ENCODE measurements at places on chromosomes 7 and 10.

DNA sequence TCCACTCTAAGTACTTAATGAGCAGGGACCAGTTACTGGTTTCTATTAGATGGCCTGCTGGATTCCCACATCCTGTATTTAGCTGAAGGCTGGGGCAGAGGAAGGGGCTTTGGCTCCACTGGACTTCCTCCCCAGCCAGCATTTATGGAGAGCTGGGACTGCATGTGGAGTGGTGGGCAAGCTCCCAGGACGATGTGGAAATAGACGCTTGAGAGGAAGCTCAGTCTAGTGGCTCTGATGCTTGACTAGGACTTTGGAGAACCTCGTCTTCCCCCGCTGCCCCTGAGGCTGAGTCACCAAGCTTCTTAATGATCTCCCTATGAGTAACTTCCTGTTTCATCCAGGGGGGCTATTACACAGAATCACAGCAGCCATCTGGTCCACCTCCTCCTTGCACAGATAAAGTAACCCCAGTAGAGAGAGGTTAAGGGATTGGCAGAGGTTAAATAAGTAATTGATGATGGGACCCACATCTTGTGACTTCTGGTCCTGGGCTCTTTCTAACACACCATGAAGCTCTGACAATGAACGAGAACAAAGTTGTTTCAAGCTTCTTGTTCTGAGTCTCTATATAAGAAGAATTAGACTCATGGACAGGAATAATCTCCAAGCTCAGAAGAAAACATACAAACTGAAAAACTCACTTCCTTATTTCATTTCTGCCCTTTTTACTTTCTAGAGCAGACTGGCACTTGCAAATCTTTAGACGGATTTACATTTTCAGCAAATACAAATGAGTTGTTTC lies 126.2 kb downstream of the PRPF18 start:
- DNase-seq = no peak

GRCh38 chr7:89385411-89385810 lies 589.9 kb upstream of the TEX47 start:
- no peak for DNase-seq

- no peak for DNase-seq
Observed at GRCh38 chr7:95430864-95431263, 4.0 kb downstream of the PON2 start.

- no peak for DNase-seq
Observed at GRCh38 chr10:93456480-93456879, 25.7 kb downstream of the MYOF start.

- no peak for DNase-seq
Observed at GRCh38 chr7:47601881-47602249, 20.0 kb upstream of the TNS3 start.

DNA sequence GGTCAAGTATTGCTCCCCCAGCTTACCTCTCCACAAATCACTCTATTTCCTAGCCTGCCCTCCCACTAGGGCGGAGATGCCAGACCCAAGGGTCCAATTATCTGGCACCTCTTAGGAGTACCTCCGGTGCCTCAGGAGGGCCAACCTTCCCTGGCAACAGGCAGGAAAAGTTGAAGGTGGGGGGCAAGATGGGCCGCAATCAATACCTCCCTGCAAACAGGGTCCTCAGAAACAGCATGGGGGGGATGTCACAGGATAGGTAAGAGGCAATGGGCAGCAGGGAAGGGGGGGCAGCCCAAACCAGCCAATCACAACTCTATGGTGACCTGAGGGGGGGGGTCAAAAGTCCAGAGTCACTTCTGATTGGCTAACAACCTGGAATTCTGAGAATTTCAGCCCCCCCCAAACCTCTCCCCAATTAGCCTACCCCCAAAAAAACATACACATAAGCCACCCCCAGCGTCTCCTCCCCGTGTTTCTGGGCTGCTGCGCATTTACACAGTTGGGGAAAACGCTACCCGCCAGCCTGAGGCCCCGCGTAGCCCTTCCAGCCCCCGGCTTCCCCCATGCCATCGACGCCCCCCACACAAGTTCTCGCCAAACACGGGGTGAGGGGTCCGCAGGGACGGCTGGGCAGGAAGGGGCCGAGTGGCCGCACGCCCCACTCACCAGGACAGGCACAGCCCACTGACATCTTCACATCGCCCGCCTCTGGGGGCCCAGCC lies 589 bp downstream of the LDB1 start:
- no peak for DNase-seq

- no peak for DNase-seq
Observed at GRCh38 chr10:82319562-82319961, 444.6 kb downstream of the NRG3 start.

DNA sequence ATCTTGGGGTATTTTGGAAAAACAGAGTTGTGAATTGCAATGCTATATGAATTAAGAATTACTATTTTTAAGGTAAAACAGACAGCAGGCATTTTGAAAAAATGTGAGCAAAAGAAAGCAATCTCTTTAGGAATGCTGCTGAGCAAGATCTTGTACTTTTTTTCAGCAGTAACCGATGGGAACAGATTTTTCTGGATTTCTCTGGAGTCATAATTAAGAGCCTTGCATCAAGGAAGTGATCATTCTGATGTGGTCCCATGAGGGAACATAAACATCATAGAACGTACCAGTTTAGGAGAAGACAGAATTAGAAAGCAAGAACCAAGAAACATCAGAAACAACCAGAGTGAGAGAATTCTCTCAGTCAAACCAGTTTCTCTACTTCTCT lies 157.0 kb upstream of the AGR3 start:
- DNase-seq = no peak

DNA sequence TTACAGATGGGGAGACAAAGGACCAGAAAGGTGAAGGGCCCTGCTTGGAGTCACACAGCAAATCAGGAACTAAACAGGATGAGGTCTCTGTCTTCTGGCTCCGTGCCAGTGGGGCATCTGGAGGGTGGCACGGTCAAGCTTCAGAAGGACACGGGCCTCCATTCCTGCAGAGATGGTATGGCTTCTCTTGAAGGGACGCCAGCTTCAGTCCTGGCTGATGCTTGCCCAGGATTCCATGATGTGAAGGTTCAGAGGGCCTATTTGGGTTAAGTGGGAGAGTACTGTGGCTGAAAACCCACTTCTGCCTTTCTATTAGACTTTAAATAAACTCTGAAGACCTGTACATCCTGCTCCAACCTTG lies 6.1 kb downstream of the RAMP3 start:
- no peak for DNase-seq

GRCh38 chr7:90961037-90961725 lies 303.1 kb upstream of the FZD1 start:
- no peak for DNase-seq

- DNase-seq = no peak
Observed at GRCh38 chr7:158609313-158609974, 21.8 kb upstream of the PTPRN2 start.

DNA sequence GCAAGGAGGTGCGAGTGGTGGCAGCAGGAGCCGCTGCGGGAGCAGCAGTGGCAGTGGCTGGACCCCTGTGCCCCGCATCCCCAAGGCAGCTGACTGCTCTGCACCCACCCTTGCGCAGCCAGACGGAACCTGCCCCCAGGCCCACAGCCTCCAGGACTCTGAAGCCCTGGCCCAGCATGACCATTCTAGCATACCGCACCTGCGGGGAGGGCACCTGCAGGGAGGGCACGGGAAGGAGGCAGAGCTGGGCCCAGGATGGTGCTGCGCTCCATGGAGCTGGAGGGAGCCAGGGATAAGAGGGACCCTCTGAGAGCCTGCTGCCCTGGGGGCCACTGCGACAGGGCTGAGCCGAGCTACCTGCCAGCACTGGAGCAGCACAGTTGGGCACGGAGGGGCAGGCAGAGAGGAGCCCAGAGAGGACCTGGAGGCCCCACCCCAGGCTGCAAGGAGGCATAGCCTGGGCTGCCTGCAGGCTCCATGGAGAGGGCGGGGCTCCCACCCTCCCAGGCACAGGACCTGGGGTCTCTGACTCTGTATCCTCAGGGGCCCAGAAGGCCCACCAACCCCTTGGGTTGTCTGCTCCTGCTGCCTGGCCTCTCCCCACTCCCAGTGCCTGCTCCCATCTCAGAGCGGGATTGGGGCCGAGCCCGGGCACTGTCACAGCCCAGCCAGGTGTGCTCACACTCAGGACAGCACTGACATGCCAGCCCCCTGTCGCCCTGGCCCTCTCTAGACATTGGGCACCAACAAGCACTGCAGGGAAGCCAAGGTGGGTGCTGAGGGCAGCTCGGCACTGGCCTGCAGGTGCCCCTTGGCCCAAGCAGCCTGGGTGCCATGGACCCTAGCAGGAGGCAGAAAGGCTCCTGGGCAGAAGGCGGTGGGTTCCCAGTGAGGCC lies 87.6 kb downstream of the HTR7 start:
- DNase-seq = no peak

- DNase-seq = no peak
Observed at GRCh38 chr10:75976681-75977080, 545.3 kb downstream of the LRMDA start.

DNA sequence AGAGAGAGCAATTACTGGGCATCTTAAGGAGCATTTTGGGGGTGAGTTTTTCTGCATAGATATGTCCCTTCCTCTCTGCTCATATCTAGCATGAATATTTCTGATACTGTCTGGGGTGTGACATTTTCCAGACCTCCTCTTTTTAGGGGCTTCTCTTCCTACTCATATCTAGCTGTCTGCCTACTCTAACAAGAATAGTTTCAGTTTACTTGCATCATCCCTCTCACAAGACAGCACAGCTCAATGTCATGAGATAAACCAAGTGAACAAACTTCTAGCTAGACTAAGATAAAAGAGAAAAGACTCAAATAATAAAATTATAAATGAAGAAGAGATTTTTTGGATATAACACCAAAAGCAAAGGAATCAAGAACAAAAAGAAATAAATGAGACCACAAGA lies 419.5 kb upstream of the SORCS1 start:
- DNase-seq = no peak

DNA sequence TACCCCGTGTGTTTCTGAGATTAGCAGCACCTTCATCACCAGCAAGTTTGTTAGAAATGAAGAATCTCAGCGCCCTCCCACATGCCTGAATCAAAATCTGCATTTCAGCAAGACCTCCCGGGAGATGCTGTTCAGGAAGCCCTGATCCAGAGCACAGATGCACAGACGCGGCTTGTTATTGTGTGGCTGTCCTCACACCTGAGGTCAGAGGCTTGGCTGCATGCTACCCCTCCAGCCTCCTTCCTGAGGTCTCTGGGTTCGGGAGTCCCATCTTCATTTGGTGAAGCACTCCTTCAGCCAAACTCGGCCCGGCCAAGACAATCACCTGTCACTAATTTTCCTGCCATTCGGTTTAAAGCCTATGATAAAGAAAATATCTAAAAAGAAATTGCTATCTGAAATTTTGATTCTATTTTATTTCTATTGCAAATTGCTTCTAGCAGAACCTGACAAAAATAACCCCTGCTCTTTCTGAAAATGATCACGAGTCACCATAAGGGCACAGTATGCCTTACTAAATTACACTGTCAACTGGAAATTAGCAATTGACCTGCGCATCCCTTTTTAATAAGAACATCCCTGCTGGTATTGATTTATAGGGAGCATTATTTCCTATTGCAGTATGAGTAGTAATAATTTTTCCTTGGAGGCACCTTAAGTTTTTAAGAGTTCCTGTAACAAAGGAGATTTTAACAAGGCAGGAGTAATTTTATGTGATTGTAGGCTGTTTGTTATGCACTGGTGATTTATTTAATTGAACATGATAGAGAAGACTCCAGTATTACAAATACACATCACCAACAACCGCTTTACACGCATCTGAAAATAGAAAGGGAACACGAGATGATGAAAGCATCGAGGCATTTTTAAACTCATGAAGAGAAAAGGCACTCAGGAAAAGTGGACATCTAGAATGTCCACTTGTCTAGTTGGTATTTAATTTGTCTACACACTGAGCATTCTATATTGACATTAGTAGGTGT lies 49.5 kb downstream of the VSTM2A start:
- no peak for DNase-seq

DNA sequence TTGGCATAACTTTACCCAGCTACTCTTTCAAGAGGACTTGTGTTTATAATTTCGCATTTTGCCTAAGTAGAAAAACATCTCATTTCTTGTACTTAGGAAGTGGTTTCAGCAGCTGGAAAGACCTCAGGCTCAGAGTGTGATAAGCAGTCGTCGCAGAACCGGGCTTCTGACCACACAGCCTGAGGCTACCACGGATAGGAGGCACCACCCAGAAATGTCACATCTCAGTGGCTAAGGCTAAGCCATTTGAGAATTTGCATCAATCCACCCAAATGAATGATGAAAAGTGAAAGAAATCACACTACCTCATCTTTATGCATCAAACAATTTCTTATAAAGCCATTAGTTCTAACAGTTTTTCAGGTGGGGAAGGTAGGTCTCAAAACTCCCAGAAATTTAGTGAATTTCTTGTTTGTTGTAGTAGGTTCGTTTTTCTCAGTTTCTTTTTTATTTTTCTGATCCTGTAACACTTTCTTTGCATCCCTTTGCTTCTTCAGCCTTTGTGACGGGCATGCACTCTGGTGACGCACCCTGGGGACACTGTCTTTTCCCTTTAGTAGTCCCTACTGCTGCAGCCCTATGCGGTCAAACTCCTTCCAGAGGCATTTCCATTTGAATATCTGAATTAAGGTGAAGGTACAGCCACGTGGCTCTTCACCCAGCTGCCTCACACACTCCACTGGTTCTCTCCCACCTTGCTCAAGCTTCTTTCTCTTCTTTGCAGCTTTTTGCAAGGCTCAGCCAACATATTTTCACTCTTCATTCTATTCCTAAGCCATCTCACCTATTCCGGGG lies 68.5 kb downstream of the MAP3K8 start:
- DNase-seq = no peak

DNA sequence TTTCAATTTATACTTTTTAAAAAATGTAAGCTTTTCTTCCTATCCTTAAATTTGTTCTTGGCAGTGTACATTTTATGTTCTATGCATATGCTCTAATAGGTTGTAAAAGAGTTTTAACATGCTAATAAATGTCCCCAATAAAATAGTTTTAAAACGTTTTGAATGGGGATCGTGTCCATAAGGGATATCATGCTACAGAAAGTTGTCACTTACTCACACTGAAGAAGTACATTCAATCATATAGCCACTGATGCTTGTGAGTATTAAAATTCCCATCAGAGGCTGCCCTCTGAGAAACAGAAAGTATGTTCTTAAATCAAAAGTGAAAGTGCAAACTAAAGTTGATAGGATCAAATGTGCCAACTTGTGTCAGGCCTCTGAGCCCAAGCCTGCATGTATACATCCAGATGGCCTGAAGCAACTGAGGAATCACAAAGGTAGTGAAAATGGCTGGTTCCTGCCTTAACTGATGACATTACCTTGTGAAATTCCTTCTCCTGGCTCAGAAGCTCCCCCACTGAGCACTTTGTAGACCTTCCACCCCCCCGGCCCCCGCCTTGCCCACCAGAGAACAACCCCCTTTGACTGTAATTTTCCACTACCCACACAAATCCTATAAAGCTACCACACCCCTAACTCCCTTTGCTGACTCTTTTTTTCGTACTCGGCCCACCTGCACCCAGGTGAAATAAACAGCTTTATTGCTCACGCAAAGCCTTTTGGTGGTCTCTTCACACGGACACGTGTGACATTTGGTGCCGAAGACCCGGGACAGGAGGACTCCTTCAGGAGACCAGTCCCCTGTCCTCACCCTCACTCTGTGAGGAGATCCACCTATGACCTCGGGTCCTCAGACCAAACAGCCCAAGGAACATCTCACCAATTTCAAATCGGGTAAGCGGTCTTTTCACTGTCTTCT lies 877 bp upstream of the NOD1 start:
- no peak for DNase-seq
